ENCODE measurements at places on chromosomes 2 and 18.

GRCh38 chr2:168174756-168175155 is 72.6 kb downstream of the STK39 start:
- DNase-seq, result no peak

- DNase-seq, result no peak
These were observed 103.5 kb downstream of the SPTBN1 start for GRCh38 chr2:54559593-54560145.

DNA sequence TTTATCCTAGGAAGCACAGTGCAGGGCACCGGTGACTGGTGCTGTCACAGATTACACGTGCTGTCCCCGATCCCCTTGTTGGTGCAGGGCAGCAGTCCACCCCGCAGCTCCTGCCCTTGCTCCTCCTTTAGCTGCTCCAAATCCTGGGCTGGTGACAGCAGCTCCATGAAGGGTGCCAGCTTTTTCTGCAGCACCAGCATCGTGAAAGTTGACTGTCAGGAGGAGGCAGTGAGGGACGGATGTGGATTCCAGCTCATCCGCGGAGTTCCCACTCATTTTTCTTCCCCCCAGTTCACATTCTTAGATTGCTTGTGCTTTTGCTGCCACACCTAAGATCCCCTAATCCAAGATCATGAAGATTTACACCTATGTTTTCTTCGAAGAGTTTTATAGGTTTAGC is 67.5 kb downstream of the ONECUT2 start:
- no peak for DNase-seq

GRCh38 chr2:141906678-141907077 is 224.1 kb downstream of the LRP1B start:
- DNase-seq, result no peak

Data from GM10248 (cell line).